ENCODE measurements at places on chromosomes 7 and 10. TPM values are rescaled to one million over a fixed set of nuclear protein-coding genes. Genes with fewer than 3 reads are reported as not detected.

DNA sequence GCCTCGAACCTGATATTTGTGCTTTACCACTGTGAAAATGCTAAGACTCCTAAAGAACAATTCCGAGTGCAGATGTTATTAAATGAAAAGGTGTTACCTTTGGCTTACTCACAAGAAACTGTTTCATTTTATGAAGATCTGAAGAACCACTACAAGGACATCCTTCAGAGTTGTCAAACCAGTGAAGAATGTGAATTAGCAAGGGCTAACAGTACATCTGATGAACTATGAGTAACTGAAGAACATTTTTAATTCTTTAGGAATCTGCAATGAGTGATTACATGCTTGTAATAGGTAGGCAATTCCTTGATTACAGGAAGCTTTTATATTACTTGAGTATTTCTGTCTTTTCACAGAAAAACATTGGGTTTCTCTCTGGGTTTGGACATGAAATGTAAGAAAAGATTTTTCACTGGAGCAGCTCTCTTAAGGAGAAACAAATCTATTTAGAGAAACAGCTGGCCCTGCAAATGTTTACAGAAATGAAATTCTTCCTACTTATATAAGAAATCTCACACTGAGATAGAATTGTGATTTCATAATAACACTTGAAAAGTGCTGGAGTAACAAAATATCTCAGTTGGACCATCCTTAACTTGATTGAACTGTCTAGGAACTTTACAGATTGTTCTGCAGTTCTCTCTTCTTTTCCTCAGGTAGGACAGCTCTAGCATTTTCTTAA is 47.7 kb downstream of the MINPP1 start:
- no peak for DNase-seq

- no peak for DNase-seq
These were observed 72.6 kb downstream of the ITGB8 start for GRCh38 chr7:20403331-20403730.

DNA sequence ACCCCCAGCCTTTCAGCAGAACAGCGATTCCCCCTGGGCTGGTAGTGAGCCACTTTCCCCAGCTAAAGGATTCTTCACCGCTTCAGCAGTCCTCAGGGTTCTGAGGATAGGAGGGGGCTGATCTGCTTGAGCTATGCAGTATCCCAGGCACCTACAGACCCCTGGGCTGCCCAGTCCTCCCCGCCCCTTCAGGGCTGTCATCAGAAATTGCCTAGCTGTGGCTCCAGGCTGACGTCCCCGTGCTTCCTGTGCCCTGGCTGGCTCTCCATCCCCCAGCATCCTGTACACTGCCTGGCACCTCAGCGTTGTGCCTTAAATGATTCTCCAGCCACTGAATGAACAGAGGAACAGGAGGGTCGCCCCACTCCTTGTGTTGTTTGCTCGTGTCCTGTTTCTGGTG is 38.4 kb upstream of the CDH23 start:
- DNase-seq: no peak

- DNase-seq: peak; percentile 5
These were observed 132.4 kb upstream of the FOXK1 start for GRCh38 chr7:4549681-4550080.

TFAM gene
- 40.3 TPM for polyA plus RNA-seq

GRCh38 chr10:79378647-79379511 is 31.6 kb downstream of the PPIF start:
- DNase-seq: no peak
